ENCODE measurements at places on chromosomes 5 and 9.

- DNase-seq = no peak
Measured at GRCh38 chr9:71634752-71635151, 133.6 kb downstream of the CEMIP2 start.

GRCh38 chr5:176650354-176650884, 3.1 kb downstream of the TSPAN17 start:
- no peak for DNase-seq

DNA sequence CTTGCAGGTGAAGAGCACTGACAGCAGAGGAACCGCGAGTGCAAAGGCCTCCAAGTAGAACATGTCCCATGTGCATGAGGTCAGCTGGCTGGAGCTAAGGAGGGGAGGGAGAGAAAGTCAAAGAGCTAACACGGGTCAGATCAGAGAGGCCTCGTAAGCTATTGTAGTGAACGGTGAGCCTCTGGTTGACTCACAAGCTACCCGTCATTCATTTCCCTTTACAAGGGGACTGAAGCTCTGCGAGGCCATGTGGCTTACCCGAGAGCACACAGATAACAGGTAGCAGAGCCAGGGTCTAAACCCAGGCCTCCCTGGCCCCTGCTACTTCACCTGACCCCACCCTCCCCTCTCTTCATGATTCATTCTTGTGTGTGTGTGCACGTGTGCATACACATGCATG, 152.7 kb upstream of the ADRA1B start:
- no peak for DNase-seq

- no peak for DNase-seq
Measured at GRCh38 chr9:5652821-5653220, 23.9 kb downstream of the RIC1 start.

- no peak for DNase-seq
Measured at GRCh38 chr9:106880863-106881262, 17.9 kb downstream of the ZNF462 start.

- no peak for DNase-seq
Measured at GRCh38 chr5:39055027-39055767, 19.0 kb downstream of the RICTOR start.

DNA sequence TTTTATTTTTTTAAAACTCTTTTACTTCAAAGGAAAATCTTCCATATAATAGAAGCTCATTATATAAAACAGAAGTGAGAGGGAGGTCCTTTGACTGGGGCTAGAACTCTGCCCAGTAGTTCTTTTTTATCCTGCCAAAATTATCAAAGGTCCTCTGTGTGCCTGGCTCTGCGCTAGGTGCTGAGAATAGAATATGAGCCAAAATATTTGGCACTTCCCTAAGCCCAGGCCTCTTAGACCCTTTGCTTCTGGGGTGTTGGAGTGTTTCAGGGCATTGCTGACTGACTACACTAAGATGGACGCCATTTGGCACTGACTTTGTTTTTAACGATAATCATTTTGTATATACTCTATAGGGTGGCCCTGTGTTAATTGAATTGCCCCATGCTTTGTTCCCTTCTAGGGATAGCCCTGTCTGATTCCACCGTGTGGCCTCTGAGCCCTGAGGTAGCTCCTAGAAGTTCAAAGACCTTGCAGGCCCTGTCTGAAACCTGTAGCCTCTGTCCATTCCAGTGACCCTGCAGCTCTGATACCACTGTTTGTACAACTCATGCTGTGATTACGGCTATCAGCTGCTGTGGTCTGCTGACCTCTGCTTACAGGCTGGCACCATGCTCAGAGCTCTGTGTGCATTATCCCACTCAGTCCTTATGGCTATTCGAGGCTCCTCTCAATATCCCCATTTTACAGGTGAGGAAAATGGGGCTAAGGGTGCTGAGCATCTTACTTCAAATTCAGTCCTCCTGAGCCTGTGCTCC, 84.3 kb upstream of the SHB start:
- DNase-seq = no peak

DNA sequence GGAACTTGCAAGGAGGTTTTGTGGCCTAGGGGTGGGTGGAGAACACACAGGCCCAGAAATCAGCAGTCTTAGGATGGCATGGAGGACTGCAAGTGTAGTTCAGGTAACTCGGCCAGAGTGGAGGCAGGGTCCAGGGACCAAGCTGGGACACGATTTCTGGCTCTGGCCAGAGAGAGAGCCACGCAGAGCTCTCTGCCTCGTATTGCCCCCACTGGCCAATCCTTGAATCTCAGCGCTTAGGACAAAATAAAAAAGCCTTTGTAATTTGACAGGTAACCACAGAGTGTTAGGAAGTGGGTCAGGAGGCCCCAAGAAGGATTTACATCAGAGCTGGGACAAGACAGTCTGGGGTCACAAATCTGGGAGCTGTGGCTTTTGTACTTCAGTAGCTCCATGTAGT, 11.7 kb downstream of the MAP3K1 start:
- no peak for DNase-seq

DNA sequence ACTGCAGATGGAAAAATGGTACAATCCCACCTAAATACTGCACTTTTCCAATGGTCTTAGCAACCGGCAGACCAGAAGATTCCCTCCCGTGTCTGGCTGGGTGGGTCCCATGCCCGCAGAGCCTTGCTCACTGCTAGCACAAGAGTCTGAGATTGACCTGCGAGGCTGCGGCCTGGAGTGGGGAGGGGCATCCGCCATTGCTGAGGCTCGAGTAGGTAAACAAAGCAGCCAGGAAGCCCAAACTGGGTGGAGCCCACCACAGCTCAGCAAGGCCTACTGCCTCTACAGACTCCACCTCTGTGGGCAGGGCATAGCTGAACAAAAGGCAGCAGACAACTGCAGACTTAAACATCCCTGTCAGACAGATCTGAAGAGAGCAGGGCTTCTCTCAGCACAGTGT, 221.6 kb upstream of the CTNND2 start:
- no peak for DNase-seq

GRCh38 chr5:31733371-31733770, 94.4 kb downstream of the PDZD2 start:
- no peak for DNase-seq

DNA sequence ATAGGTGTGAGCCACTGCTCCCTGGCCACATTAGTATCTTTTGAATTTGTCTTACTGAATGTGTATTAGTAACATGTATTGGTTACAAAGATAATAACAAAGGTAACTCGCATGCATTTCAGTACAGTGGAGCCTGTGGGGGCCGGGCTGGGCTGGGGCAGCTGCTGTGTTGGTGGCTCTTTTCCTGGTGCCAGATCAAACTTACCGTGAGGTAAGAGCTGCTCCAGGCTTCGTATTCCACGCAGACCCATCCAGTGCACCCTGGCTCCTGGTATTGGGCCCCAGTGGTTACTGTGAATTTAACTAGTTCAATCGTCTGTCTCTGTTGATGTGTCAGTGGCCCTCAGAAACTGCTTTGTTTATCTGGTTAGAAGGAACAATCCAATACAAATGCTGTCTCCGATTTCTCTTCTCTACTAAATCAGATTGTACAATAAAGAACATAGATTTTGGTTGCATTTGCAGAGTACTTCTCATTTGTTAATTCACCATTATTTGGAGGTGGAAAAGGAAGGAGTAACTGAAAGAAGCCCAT, 15.6 kb downstream of the PRRC2B start:
- no peak for DNase-seq

- DNase-seq = no peak
Measured at GRCh38 chr5:59380350-59380951, 513.1 kb downstream of the PDE4D start.

DNA sequence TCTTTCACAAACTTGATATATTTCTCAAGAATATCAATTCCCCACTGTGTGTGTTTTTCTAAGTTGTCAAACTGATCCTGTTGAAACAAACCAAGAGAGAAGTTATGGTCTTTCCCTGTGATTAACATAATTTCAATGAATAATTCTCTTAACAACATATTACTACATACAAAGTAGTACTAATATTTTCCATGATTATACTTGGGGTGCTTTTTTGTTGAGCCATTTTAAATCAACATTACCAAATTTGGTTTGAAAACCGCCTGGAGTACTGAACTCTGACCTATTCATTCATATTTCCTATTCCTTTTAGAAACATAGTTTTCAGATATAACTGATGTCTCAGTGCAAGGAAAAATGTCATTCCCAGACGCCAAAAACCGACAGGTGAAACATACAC, 48.1 kb downstream of the FNBP1 start:
- no peak for DNase-seq

GRCh38 chr5:90398726-90399125, 10.8 kb downstream of the CETN3 start:
- DNase-seq = no peak

GRCh38 chr9:78783743-78784142, 486.8 kb downstream of the PSAT1 start:
- DNase-seq = no peak

- no peak for DNase-seq
Measured at GRCh38 chr9:87642330-87643106, 83.4 kb upstream of the CTSL start.

DNA sequence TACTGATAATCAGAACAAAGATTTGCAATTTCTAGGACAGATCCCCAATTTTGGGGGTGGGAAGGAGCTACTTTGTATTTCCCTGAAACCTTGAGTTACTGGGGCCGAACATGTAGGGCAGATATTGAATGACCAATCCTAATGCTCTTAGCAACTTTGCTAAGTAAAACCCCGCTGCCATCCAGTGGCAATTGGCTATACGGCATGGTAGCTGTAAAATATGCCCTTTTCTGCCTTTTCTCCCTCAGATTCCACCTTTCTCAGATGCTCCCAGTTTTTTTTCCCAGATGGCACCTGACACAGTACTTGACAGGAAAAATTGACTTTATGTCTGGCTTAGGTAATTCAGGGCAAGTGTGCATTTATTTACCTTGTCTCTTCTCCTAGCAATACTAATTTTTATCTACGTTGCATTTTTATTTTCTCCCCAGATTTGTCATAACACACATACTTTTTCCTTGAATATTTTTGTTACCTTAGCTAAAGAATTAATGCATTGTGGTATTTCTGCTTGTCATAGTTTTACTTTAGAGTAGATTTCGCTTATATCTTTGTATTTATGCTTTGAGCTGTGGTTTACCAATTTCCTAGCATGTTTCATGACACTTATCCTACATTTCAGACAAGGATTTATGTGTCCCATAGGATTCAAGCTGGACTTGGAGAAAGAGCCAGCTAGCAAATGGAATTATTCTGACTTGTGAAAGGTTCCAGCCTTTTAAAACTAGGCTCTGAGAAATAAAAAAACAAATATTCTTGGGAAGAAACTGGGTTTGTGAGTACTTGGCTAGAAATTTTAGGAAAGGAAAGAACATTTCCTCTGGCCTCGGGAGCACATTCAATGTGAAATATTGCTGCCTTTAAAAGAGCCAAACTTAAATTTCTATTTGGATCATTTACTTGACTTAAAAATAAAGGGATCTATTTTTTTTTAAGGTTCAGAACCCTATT, 37.4 kb downstream of the PIK3R1 start:
- peak; percentile 27 for DNase-seq

DNA sequence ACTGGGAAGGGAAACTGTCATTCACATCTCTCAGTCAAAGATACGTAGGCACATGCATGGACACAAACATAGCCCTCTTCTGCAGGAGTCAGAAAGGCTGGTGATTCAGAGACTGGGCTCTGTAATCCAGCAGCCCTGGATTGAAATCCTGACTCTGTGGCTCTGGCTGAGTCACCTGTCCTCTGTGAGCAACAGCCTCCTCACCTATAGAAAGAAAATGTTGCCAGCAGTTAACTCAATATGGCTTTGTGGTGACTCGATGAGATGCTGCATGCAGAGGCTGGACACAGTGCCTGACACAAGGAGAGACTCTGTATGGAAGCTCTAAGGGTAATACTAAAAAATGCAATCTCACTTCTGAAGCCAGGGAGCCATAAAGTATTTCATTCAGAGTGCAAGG, 23.9 kb upstream of the CDKN2AIPNL start:
- no peak for DNase-seq

DNA sequence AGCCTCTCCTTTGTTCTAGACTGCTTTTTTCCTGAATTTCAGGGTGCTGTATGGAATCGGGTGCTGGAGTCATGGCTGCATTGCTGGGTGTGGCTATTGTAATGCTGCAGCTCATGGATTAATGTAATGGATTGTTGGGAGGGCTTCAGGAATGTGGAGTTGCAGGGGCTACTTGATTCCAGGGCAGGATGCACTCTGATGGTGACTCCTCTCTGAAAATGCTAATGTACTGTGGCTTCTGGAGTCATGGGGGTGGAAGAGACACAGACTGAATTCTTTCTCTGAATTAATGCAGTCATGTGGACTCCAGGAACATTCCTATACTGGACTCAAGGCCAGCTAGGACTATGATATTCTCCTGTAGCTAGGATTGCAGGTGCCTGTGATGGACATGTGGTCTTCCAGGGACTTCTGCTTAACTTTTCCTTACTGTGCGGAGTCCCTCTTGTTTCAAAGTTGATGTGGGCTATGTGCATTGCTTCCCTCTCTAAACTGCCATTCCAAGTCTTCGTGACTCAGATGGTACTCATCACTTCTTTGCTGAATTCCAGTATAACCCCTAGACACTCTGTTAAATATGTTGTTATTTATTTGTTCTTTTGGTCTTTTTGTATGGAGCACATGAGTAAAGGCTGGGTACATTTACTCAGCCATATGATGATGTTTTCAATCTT, 396.2 kb downstream of the KCTD16 start:
- no peak for DNase-seq

DNA sequence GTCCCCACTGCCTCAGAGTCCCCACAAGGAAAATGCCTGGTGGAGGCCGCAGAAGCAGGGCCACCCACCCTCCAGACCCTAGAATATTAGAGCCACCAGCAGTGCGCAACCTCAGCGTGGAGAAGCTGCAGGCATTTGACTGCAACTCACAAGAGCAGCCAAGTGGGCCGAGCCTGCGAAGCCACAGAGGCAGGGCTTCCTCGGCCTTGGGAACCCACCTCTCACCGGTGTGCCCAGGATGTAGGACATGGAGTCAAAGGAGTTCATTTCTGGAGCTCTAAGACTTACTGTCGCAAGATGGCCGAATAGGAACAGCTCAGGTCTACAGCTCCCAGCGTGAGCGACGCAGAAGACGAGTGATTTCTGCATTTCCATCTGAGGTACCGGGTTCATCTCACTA, 397.9 kb upstream of the PIK3R1 start:
- DNase-seq = no peak

- DNase-seq = no peak
Measured at GRCh38 chr5:154211641-154212390, 21.3 kb downstream of the GALNT10 start.

GRCh38 chr9:132175431-132175830, 13.6 kb downstream of the NTNG2 start:
- no peak for DNase-seq

GRCh38 chr9:4517274-4517673, 27.0 kb downstream of the SLC1A1 start:
- DNase-seq = no peak

- peak; percentile 29 for DNase-seq
Measured at GRCh38 chr9:69122082-69122548, 52.0 kb upstream of the TJP2 start.

DNA sequence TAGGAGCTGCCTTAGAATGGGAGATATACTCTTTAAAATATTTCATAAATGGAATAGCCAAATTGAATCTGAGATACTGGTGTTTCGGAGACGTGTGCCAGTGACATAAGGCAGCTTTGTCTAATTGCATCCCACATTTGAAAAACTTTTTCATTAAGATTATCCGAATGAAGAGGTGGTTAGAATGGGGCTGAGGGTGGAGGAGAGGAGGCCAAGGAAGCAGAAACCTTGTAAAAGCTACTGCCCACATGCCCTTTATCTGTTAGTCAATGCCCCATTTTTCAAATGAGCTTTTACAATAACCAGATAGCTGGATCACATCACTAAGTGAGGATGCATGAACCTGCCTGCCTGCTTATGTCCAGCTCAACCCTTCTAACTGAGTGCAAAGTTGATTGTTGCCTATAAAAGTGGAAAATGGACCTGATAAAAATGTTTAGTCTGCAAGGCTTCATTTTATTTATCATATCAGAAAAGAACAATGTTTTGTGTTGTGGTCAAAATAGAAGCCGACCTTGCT, 34.8 kb downstream of the SNX24 start:
- no peak for DNase-seq

Measured in activated T-cell treated with anti-CD3 and anti-CD28 coated beads for 48 hours (primary cell).